DMS 273 treated with DMSO at 0.1 percent for 48 hours (cell line): ENCODE measurements at places on chromosomes 2 and 18.

GRCh38 chr2:127426501-127427354, 8.5 kb downstream of the PROC start:
- no peak for DNase-seq

DNA sequence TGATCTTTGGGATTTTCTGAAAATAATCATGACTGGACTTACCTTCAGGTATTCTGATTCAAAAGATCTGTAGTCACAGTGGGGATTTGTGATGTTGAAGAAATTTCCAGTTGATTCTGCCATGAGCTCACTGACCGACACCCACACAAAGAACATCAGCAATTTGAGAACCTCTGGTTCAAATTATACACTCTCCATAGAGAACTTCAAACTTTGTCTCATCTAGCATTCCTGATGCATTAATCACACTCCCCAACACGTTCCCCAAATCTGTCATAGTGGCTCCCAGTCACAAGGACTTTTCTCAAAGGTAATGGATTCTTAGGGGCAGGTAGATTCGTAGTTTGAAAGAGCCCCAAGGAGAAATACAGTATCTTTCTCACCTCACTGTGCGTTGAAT, 584.3 kb downstream of the FBXO15 start:
- no peak for DNase-seq

GRCh38 chr2:241893265-241893664, 23.7 kb downstream of the RTP5 start:
- no peak for DNase-seq

GRCh38 chr2:218893349-218894150, 12.9 kb downstream of the WNT10A start:
- no peak for DNase-seq

GRCh38 chr2:237291138-237291792, 122.7 kb downstream of the COL6A3 start:
- peak; percentile 89 for DNase-seq

DNA sequence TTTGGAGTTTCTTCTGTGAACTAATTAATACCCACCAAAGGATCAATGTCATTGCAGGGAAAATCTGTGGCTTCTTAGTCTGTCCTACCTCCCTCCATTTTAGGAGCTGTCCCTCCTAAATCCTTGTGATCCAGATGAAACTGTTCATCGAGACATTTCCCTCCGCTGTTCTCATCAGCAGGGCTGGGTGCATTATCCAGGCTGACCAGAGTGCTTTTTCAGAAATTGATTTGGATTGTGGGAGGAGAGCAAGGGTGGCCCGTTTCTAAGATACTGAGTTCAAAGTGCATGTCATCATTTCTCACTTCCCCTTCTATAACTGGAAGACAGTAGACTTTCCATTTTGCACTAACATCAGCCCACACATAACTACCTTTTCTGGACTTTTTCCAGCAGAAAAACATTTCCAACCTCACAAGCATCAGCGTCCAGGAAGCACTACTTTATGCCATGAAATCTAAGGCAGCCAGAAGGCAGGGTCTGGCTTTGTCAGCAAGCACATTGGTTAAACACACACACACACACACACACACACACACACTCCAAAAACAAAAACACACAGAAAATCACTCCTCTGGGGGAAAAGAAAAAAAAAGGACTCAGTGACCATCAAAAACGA, 94.1 kb downstream of the ANKRD44 start:
- DNase-seq: no peak

- peak; percentile 73 for DNase-seq
Measured at GRCh38 chr2:182379241-182379640, 47.6 kb downstream of the PDE1A start.

DNA sequence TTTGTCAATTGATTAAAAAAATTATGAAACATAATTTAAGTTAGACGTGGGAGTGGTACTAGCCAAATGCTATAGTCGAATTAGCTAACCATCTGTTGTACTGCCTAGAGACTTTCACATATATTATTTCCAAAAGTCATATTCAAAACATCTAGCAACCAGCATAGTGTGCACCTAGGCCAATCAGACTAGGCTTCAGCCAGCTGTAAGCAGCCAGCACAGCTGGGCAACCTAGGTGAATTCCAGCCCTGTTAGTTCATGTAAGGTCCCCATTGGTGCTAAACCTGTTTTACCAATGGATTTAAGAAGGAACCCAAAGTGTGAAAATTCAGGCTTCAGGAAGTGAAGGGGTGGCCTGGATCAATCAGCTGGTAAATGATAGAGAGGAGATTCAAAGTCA, 144.3 kb downstream of the BCL2 start:
- DNase-seq: no peak

GRCh38 chr2:11387100-11387390, 42.6 kb upstream of the ROCK2 start:
- DNase-seq: no peak

- no peak for DNase-seq
Measured at GRCh38 chr2:202752071-202752470, 117.3 kb downstream of the FAM117B start.

DNA sequence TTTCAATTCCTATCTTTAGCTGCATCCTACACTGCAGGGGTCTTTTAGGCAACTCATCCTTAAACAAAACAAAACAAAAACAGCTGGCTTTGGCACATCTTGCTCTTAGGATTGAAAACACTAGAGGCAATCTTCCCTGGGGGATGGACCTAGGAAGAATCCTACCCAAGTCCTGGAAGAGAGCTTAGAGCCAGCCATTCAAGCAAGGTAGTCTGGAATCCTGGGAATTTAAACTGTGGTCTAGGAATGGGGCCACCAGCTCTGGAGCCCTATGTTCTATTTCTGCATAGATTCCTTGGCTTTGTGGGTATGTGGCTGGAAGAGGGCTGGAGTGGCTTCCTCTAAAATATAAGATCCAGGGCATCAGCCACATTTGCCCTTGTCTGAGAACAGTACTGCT, 27.7 kb downstream of the MYL1 start:
- no peak for DNase-seq

DNA sequence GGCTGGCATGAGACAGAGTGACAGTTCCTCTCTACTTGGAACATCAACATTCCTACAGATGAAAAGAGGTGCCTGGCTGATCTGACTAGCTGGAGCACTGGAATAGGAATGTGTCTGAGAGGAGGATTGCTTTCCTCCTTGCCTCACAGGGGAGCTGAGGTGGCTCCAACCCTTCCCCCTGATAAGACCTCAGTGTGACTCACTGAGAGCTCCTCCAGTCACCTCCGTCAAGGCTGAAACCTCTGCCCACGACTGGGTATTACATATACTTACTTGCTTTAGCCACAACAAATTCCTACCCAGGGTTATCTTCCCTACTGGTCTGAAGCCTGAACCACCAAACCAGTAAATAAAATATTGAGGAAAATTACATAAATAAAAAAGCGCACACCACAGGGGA, 342.7 kb upstream of the REG3G start:
- DNase-seq: no peak

GRCh38 chr18:23354625-23355024, 98.5 kb upstream of the RIOK3 start:
- DNase-seq: no peak

GRCh38 chr2:144711630-144712549, 192.0 kb upstream of the ZEB2 start:
- DNase-seq: no peak

DNA sequence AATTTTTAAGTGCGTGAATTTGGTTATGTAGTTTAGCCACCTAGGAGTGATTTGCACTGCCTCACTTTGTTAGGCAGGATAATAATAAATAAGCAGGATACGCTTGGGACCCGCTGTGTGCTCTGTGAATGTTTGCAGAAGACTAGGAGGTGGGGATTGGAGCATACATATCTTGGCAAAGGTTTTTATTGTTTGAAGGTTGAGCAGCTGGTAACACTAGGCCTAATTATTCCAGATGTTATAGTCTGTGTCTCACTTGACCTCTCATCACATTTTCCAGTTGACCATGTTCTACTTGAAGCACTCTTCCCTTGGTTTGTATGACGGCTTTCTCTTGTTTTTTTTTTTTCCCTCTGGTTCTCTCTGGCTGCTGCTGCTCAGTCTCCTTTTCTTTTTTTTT, 42.7 kb downstream of the FHOD3 start:
- no peak for DNase-seq

DNA sequence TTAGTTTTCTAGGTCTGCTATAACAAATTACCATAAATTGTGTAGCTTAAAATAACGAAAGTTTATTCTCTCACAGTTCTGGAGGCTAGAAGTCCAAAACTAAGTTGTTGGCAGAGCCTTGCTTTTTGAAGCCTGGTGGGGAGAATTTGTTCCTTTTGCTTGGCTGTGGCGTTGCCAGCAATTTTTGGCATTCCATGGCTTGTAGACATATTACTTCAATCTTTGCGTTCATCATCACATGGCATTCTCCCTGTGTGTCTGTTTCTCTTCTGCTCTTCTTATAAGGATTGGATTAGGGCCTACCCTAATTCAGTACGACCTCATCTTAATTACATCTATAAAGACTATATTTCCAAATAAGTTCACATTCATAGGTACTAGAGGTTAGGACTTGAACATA, 217.7 kb downstream of the MBD5 start:
- DNase-seq: no peak

- no peak for DNase-seq
Measured at GRCh38 chr18:13318731-13319501, 100.4 kb downstream of the LDLRAD4 start.

DNA sequence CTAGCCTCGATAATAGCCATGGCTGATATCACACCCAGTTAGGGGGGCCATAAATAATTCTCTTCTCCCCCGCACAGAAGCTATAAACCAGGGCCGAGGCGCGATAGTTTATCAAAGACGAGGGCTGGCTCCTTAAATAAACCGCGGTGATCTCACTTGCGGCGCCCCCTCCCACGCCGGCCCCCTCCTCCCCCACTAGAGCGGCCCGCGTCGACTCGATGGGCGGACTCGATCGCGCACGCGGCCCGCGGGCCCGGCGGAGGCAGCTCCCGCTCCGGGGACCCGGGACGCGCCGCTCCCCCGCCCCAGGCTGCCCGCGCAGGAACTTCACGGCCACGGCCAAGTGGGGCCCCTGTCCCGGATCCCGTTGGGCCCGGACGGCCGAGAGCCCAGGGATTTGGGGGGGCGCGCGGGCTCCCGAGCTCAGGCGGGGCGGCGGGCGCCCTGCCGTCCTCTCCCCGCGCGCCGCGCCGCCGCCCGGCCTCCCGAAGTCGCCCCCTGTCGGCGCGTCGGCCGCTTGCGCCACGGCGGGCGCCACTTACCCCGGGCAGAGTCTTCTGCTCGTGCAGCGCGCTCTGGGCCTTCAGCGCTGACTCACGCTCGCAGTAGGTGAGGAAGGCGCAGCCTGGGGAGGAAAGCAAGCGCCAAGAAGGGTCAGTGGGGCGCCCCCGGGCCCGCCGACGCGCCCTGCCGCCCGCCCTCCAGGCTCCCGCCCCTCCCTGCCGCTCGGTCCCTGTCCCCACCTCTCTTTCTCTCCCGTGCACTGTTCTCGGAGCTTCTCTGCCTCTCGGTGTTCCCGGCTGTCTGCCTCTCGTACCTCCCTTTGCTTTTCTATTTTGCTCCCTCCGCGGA, 80.4 kb downstream of the CELF4 start:
- no peak for DNase-seq

DNA sequence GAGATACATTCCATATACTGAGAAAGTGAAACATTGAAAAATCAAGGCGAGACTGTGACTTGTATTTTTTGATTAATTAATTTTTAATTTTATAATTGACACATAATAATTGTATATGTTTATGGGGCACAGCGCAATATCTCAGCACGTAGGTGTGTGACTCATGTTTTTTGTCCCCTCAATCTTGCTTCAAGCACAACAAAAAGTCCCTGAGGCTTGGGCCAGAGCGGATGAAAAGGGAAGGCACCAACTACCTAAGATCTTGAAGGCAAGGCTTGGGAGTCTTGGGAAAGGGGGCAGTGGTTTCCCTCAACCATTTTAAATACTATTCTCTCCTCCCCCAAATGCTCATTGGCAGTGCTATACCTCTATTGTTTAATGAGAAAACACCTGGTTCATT, 9.9 kb downstream of the SGPP2 start:
- no peak for DNase-seq

DNA sequence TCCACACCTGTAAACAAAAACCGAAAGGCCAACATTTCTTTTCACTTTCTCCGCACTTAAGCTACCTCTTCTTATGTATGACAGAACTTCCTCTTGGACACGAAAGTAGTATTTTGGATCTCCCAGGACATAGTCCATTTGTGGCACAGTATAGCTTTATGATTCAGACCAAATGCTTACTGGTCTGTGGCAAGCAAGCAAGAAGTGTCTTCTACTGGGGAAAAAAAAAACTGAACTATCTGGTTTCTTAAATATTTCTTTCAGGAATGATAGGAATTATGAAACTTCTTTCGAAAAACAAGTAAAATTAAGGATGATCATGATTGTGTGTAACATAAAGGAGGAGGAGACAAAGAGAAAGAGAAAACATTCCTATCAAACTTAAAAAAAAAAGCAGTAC, 33.6 kb downstream of the SRBD1 start:
- no peak for DNase-seq

GRCh38 chr18:58887613-58887963, 22.9 kb downstream of the ZNF532 start:
- no peak for DNase-seq

DNA sequence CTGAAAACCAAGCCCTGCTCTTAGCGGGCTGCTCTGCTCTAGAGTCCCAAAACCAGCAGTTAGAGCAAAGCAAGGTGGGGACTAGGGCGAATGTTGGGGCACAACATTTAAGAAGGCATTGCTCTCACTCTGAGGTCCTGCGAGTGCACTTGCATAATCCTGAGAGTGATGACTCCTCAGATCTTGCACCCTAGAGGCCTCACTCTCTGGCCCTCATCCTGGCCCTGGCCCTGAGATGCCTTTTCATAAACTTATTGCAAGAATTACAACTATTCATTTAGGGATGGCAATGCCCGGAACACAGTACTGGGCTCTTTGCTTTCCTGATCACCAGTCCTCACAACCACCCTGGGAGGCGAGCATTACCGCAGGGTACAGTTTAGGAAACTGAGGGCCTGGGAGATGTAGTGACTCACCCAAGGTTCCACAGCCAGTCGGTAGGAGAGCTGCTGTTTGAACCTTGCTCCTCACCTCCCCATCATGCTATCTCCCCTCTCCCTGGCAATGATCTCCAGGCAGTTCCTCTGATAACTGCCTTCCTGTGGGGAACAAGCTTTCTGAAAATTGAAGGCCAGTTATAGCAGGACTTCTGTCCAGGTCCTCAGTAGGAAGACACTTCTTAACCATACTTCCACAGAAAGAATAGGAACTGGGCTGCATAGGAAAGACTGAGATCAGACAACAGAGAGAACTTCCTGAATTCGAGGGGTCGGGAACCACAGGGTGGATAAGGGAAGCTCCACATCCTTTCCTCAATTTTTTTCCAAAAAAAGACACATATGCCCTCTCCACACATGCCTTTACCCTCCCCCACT, 91.3 kb downstream of the TNS1 start:
- no peak for DNase-seq

GRCh38 chr2:11160731-11161455, 5.6 kb downstream of the SLC66A3 start:
- DNase-seq: no peak

DNA sequence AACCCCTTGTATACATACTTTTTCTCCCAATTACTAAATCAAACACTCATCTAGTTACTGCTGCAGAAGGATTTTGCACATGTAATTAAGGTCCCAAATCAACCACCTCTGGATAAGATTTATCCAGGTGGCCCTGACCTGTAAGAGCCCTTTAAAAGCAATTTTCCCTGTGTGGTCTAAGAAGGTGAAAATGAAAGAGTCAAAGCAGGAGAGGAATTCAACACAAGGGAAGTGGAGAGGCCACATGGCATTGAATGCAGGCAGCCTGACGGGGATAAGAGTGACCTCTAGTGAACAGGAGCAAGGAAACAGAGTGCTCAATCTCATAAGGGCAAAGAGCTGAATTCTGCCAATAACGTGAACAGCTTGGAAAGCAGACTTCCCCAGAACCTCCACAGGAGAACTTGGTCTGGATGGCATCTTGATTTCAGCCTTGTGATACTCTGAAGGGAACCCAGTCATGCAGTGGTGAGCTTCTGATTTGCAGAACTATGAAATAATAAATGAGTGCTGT, 27.2 kb downstream of the PPP3R1 start:
- peak; percentile 69 for DNase-seq
